ENCODE measurements at places on chromosomes 16 and 17. TPM values are rescaled to one million over a fixed set of nuclear protein-coding genes. Genes with fewer than 3 reads are reported as not detected.

Gene C16orf46
- 0.66 TPM for total RNA-seq

Gene MARVELD3
- total RNA-seq = 0.47 TPM

Gene KRTAP2-3
- not detected for total RNA-seq

Gene MED9
- 19.4 TPM for total RNA-seq

Gene LRRC37A3
- 1.8 TPM for total RNA-seq

Gene XAF1
- 0.06 TPM for total RNA-seq

Gene VAT1L
- not detected for total RNA-seq

Gene KIF18B
- total RNA-seq = 39.3 TPM

Gene ZPBP2
- not detected for total RNA-seq

Gene FBXO31
- total RNA-seq = 25.1 TPM

Gene AOC2
- total RNA-seq = 2.0 TPM

Gene SEPTIN12
- not detected for total RNA-seq

Gene MMP15
- 17.4 TPM for total RNA-seq

Gene SECTM1
- total RNA-seq = 1.1 TPM

Gene RAP1GAP2
- total RNA-seq = 15.6 TPM

Gene CPNE7
- total RNA-seq = 48.7 TPM

Gene CDRT15L2
- total RNA-seq = not detected

Gene GALNS
- 49.5 TPM for total RNA-seq

Gene PRSS53
- 1.1 TPM for total RNA-seq

Gene HEXIM1
- 49.2 TPM for total RNA-seq

Measured in A549 treated with CORT108297 at 1 μM for 4 hours (cell line).